ENCODE measurements at places on chromosomes 5 and 9.

GRCh38 chr9:92402360-92402759, 2.0 kb downstream of the OGN start:
- no peak for DNase-seq

DNA sequence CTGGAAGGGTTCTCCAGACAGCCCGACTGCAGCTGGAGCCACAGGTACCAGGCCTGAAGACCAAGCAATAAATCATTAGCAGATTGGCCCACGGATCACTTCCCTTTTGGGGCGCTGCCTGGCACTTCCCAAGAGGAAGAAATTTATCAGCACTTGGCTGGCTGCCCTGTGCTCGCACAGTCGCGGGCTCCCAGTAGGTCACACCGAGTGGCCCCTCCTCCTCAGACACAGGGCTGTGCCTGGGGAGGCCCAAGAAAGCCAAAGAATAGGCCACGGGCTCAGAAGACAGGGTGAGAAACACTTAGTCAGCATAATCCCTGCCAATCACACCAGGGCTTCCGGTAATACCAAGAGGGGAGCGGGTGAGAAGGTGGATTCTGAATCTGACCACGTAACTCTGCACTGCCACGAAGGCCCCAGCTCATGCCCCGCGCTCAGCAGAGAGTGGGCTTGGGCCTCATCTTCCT, 115.7 kb upstream of the MSX2 start:
- DNase-seq = no peak

DNA sequence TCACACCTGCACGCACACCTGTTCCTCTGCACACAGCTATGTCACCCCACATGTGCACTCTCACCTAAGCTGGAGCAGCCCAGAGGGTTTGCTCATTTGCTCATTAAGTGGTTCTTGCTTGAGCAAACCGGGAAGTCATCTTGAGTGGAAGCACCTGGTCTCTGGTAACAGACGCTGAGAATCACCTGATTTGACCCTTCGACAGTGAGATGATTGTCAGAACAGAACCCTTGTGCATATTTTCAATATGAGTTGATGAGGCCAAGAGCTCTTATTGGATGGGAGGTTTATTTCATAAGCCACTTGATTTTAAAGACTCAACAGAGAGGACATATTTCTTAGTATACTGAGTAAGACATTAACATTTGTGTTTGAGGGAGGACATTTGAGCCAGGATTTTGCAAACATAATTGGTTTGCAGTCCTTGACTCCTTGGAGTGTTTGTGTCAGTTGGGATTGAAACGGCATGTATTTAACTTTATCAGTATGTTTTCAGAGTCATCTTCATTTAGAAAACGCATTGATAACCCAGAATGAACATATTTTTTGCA, 22.1 kb upstream of the LPCAT1 start:
- DNase-seq = no peak

DNA sequence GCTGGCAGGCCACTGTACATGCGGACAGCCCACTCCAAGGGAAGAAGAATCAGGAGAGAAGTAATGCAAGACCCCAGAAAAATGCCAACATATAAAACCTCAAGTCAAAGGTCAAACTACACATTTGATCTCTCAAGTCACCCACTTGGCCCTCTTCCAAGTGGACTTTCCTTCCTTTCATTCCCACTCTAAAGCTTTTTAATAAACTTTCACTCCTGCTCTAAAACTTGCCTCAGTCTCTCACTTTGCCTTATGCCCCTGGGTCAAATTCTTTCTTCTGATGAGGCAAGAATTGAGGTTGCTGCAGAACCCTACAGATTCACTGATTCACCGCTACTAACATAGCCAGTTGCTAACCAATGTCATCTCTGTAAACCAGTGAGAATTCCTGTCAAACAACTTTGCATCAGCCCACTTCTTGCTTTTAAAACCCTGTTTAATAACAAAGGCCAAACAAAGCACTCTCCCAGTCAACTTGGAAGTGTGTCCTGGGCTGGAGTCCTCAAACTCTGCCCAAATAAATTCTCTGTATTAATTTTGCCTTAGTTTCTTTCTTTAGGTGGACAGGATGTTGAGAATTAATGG, 6.9 kb upstream of the ATP6V1G1 start:
- DNase-seq = no peak

- no peak for DNase-seq
Measured at GRCh38 chr5:115214541-115214940, 44.8 kb upstream of the TRIM36 start.

DNA sequence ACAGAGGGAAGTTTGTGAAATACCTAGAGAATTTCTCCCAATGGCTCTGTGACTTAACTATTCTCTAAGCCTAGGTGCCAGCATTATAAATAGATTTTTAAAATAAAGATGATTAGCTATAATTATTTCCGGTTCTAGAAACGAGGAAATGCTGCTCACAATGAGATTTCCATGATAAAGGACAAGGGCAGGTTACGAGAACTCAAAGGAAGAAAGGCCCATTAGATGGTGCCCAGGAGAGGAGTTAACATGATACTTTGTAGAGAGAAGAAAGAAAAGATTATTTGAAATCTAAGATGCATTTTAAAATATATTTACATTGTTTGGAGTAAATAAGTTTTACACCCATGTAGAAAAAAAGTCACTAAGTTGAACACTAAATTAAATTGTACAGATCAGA, 538.3 kb upstream of the PTGER4 start:
- DNase-seq = no peak

DNA sequence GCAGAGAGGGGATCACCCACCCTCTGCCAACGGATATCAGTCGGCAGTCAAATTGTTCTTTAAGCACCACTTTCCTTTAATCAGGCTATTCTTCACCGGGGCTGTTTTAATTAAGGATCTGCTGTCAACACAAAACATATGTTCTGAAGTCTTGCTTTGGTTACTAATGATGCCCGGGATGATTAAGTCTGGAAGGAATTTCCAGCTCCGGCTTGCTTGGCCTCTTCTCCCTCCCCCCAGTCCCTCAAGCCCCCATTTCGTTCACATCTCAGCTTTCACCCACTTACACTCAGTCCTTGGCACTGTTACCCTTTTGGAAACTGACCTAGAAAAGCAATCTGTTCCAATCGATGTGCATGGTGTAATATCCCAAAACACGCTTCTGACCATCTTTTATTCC, 74.7 kb downstream of the MSX2 start:
- DNase-seq = no peak

DNA sequence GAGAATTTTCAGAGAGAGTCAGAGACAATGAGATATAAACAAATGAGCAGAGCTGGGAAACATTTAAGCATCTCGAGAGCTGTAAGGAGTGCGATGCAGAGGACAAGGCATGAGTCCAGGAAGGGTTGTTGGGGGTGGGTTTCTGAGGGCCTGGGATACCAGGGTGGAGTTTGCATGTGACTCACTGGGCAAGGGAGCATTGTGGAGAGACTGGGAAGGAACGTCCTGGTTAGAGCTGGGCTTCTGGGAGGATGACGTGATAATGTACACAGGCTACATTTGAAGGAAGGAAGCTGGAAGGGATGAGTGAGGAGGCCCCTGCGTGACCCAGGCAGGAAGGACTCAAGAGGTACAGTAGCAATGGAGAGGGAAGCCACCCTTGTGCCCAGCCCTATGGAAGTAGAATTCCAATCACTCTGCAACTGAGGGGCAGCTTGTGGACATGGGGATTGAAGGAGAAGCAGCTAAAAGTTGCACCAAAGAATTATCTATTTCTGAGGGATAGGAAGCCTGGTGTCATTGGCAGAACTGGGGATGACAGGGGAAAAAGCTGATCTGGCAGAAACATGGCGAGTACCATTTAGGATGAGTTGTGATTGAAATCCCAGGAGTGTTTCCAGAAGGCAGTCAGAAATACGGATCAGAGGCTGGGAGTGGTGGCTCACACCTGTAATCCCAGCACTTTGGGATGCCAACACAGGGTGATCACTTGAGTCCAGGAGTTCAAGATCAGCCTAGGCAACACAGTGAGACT, 59.3 kb upstream of the AFAP1L1 start:
- DNase-seq = no peak

- DNase-seq = no peak
Measured at GRCh38 chr9:92617195-92617813, 52.6 kb downstream of the IPPK start.

DNA sequence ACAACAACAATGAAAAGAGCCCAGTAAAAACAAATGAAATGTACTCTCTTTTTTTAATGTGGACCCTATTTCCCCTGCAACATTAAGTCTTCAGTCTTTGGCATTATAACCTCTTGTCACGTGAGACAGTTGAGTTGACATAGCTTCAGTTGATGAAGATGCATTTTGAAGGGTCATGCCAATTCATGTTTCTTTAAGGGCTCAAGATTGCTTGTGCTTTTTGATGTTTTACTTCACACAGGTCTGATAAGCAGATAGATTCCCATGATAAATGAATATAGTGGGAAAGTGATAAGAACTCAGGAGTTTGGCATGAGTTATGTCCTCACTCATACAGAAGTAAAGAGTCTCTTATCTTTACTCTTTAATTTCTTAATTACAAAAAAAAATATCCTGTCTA, 229.4 kb downstream of the SNCAIP start:
- DNase-seq = no peak

- DNase-seq = no peak
Measured at GRCh38 chr9:103981912-103982311, 112.2 kb upstream of the SMC2 start.

DNA sequence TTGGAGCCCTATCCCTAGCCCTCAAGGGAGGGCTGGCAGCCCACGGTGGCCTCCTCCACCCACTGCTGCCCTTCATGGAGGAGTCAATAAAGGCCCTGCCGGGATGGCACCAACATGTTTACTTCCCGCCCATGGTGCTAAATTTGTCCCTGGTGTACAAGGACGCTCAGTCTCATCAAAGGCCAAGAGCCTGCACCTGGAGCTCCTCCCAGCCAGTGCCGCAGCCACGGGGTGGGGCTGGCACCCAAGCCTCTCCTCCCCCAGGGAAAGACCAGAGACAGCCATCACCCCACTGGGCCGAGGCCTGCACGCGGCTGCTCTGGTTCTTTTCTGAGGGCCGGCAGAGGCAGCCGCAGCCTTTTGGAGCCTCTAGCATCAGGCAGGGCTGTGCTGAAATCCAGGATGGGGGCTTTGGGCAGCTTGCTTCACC, 34.8 kb upstream of the RXRA start:
- no peak for DNase-seq

DNA sequence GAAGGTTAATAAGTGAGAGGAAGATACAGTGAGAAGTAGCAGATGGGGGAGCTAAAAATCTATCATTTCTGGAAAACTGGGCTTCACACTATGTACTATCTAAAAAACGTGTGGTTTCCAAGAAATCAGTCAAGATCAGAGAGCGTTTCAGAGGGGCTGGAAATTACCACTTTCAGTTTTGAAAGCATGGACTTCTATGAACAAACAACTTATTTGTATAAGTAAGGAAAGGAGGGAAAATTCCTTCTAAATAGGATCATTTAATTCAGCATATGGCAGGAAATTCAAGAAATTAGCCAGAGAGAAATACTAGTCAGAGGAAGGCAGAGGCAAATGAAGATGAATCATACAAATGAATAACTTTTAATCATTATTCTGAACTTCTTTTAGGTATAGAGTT, 11.3 kb downstream of the TNC start:
- no peak for DNase-seq

DNA sequence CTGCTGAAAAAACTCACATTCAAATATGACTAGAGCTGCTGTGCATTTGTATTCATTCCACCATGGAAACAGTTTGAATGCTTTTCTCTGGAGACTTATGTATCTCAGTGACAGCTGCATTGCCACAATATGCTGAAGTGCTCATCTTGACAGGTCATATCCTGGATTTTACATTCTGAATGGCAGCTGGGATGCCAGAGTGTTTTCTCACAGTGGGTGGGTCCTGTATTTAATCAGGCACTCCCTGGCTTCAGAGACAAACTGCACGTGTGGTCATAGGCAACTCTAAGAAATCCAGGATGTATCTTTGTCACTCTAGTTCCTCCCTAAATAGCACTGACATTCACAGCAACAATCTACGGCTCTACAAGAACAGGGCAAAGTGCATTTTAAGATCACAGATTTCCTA, 75.6 kb downstream of the ST8SIA4 start:
- DNase-seq = no peak

DNA sequence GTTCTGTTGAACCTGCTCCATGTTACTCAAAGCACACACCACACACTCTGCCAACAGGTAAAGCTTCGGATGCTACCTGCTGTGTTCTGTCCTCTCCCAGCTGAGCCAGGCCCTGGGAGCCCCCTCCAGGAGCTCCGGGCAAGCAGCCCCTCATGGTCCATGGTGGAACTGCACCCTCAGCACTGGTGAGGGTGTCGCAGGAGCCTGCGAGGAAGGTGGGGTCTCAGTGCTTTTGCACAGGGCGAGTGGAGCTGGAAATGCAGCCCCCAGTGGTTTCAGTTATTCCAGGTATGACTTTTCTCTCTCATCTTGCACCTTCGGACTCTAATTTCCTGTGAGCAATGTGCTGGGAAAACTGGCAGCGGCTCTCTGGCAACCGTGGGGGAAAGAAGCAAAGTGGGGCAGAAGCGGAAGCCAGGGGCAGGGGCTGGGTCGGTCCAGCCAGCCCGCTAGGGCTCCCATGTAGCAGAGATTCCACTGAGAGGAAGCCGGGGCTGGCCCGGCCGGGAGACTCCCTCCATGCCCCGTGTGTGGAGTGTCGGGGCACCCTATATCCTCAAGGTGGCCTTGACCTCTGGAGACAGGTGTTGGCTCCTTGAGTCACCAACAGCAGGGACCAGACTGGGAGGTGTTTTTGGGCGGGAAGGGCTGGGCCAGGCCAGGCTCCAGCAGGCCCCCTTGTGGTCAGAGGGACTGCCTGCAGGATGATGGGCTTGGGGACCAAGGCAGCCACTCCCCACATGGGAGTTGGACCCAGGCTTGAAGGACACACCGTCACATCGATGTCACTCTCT, 75.6 kb upstream of the PRSS3 start:
- peak; percentile 45 for DNase-seq

DNA sequence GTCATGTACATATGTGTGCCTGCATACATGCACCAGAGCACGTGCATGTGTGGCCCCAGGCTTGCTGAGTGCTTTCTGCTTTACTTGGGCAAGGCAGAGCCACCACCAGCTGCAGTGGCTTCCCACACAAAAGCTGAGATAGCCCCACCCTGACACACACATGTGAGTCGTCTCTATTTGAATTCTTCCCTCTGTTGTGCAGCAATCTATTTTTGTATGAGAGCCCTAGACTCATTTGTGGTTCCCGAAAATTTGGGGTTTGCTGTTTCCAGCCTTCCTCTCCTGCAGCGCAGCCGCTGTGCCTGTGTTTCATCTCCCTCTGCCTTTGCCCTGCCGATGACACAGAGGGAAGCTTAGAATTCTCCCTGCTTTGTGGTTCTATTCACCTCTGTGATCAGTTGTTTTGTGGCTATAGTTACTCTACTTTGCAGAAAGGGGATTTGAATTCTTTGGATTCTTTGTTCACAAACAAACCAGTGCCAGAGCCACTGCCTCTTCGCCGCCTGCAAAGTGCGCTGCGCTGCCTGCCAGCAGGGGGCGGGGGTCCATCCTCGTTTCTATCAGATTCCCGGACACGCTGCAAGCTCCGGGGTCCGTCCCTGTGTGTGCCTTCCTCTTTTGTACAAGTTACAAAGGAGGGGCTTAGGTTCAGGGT, 95.8 kb upstream of the DAP start:
- no peak for DNase-seq

DNA sequence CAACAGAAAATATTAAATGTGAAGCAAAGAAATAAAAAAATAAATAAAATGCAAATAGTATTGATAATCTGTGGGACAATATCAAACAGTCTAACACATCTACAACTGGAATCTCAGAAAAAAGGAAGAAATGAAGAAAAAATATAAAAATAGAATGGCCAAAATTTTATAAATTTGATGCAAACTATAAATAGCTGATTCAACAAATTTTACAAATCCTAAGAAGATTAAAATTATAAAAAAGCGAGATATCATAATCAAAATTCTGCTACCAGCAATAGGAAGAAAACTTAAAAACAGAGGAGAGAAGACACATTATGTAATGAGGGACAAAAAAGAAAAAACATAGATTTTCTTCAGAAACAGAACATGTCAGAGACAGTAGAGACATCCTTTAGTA, 129.2 kb upstream of the IRX1 start:
- no peak for DNase-seq
